ENCODE measurements at places on chromosomes 3 and 15. TPM values are rescaled to one million over a fixed set of nuclear protein-coding genes. Genes with fewer than 3 reads are reported as not detected.

DNA sequence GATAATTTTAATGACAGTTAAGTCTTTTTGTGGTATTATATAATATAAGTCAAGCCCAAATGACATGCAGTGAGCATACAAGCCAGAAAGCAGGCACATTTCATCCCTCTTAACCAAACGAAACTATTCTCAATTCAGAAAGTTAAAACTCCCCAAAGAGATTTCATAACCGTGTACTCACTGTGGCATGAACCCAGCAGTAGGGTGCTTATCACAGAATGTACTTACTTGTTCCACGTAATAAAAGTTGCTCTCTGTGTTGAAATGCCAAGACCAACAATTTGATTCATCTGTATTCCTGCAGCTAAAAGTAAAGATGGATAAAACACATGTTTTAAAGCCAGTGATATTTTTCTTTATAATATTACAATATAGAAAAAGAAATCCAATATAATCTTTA lies 12.1 kb downstream of the GK5 start:
- DNase-seq: no peak

- no peak for DNase-seq
Observed at GRCh38 chr3:150407051-150407807, 869 bp upstream of the TSC22D2 start.

DNA sequence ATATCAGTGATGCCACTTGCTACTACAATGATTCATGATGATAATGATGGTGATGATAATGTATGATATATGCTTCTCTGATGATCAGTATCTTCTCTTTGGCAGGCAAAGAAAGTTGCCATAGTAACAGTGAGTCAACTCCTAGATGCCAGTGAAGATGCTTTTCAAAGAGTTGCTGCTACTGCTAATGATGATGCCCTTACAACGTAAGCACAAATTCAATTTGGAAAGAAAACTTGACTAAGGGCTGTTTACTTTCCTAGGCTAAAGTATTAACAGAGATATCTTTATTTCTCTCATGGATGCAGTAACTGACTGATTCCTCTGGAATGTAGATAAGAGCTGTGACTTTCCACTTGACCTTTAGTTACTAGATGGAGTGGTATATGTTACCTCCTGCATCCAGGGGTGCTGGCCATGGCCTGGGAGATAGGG lies 27.8 kb downstream of the ADGRG7 start:
- DNase-seq: no peak

The C3orf20 gene
- total RNA-seq: 0.11 TPM

The CFAP161 gene
- 0.66 TPM for total RNA-seq

DNA sequence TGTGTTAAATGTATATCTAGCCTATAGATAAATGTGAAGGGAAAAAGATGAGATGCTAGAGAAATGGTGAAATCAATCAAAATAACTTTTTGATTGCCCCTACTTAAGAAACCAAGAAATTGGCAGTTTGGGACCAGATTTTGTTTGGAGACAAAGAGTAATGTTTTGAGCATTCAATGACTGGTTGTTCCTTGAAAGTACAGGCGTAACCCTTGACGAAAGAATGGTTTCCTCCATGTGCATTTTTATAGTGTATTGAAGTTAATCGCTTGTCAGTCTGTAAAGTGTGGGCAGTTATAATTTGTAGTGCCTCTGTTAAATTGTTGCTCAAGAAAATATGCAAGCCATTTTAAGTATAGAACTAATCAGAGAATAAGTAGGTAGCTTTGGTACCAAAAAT lies 1.2 kb downstream of the KIF23 start:
- DNase-seq: no peak

The GANC gene
- 13.4 TPM for total RNA-seq

DNA sequence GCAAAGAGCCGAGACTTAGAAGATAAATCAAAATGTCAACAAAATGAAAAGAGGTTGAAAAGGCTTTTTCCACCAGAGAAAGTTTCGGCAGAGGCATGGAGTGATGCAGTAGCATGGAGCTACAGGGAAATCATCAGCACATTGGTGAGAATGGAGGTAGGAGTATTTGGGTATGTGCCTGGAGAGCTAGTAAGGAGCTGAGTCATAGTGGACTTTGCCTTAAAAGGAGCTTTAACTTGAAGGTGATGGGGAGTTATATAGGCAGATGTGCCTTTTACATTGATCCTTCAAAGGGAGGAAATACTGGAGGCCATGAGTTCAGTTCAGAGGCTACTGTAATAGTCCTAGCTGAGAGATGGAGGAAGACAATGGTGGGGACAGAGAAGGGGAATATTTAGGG lies 44.3 kb downstream of the IL5RA start:
- no peak for DNase-seq

DNA sequence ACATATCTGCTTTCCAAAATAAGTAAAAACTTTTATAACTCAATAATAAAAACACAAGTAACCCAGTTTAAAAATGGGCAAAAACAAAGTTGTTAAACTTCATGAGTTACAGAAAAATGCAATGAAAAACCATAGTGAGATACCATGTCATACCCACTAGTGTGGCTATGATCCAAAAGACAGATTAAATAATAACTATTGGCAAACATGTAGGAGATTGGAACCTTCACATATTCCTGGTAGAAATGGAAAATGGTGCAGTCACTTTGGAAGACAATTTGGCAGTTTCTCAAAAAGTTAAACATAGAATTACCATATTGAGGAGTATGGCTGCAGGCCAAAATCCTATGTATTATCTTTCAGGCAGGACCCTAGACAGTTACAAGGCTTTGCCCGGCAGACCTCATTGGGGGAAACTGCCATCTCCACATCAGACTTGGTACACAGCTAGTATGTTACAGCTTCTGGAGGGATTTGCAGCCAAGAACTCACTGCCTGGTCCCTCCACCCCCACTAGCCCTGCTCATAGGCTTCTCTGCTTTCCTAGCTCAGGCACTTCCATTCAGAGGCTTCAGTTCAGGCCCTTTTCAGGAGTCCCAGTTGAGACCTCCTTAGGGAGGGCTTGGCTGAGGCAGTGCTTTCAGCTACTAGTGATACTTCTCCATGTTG lies 147.8 kb downstream of the NEK10 start:
- no peak for DNase-seq

DNA sequence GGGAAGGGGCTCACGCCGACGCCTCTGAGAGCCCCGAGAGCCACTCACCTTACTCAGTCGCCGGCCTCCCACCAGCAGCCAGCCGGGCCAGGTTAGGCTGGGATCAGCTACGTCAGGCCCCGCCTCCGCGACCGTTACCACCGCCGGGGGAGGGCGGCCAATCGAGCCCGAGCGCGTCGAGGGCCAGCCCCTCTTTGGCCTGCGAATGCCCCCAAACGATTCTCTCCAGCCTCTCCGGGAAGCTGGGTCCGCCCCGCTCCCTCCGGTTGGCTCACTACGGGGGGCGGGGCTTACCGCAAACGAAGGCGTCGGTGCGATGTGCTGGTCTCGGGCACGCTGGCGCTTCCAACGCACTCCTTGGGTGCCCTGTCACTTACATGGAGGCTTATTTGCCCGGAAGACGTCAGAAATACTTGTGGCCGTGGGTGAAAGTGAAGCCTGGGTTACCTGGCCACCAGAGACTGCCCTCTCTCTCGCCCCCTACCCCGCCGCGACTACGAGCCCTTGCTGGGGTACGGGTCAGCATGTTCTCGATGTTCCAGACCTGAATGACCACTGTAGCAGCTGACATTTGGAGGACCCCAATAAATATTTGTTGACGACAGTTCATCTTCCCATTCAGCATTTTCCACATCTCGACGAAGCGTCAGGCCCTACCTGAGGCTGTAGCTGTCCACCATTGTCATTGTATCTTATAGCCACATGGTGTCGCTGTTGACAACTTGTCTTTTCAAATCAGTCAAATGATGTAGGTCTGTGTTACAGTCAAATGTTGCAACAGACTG lies at the start of gene CEP70:
Gene CEP70 (minus strand): TSS at position 111 of the 785 bp plus-strand sequence. CDS start 21,333 bp downstream, outside the sequence.
- peak; percentile 98 for DNase-seq

The ANKDD1A gene
- total RNA-seq: 14.7 TPM

DNA sequence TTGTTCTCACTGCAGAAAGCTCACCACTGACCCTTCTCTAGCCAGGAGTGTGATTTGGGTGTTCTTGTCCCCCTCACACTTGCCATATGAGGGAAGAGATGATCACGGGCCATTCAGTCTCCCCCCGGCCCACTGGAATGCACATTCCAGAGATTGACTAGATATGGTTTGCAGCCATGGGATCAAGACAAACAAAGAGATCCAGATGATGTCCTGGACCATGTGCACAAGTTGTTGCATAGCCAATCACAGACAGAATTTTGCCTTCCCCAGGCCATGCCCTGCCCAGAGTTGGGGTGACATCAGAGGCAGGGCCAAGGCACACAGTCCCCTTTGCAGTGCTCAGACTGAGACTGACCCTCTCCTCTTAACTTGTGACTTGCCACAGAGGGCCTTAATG lies 14.8 kb downstream of the MUC13 start:
- no peak for DNase-seq

DNA sequence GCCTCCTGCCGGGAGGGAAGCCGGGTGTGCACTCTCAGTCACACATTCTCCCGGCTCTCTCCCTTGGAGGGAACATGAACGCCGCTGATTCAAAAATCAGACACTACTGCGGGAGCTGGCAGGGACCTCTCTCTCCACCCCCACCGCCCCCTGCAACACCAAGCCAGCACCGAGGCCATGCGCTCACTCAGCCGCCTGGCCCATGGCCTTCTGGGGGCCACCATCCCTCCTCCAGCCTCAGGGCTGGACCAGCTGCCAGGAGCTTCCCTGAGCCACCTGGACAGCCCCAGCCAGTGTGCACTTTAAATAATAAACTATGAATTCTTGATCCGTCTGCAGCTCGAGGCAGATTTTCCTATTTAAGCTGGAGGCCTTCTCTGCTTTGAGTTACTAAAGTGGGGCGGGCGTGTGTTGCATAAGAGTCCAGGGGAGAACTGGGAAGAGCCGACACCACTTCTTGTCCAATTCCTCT lies 30.6 kb downstream of the ADAMTS17 start:
- DNase-seq: no peak
